ENCODE measurements at places on chromosomes 11 and 22.

GRCh38 chr11:64654439-64654838, 63.4 kb downstream of the SLC22A12 start:
- DNase-seq, result no peak

DNA sequence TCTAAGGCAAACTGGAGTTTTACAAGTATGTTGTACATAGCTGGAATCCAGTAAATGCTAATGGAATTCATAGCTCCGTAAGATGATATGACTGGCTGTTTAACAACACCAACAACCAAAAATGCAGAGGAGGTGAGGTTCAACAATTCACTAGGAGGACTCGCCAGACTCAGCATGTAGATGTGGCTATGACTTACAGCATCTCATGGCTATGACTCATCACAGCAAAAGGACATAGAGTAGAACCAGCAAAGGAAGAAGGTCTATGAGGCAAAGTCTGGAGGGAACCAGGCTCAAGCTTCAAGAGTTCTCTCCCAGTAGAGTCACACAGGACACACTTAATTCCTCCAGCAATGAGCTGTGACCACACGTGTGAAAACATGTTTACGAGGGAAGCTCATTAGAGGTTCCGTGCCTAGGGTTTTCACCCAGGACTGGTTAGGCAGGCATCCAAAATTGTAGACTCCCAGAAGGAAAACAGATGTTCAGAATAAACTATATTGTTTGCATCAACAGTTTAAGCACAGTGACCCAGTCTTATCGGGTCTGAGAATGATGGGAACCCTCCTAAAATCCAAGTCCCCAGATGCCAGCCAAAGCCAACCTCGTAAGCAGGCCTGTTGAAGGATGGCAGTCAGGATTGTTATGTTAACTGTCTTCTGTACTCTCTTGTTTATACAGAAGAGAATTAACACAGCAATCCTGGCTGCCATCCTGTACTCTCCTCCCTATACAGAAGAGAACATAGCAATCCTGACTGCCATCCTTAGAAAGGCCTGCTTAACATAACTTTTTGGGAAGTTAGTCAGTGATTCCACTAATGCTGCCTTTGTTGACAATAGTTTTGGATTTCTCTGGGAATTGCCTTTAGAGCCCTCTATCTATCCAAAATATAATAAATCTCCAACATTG, 116.6 kb downstream of the LARGE1 start:
- no peak for DNase-seq

- DNase-seq, result no peak
Measured at GRCh38 chr11:33515347-33515746, 185.3 kb downstream of the C11orf91 start.

DNA sequence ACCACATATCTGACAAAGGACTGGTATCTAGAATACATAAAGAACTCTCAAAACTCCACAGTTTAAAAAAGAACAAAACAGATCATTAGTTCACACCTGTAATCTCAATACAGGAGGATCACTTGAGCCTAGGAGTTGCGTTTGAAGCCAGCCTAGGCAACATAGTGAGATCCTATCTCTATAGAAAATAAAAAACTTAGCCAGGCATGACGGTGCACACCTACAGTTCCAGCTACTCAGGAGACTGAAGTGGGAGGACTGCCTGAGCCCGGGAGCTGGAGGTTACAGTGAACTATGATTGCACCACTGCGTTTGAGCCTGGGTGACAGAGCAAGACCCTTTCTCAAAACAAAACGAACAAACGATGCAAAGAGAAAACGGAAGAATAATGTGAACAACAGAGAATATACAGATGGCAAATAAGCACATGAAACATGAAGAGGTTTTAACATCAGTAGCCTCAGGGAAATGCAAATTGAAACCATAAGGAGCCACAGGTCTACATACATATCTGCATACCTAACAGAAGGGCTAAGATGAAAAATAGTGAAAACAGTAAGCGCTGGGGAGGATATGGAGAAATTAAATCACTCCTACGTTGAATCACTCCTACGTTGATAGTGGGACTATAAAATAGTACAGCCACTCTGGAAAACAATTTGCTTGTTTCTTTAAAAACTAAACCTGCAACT, 70.7 kb downstream of the DGCR2 start:
- no peak for DNase-seq

DNA sequence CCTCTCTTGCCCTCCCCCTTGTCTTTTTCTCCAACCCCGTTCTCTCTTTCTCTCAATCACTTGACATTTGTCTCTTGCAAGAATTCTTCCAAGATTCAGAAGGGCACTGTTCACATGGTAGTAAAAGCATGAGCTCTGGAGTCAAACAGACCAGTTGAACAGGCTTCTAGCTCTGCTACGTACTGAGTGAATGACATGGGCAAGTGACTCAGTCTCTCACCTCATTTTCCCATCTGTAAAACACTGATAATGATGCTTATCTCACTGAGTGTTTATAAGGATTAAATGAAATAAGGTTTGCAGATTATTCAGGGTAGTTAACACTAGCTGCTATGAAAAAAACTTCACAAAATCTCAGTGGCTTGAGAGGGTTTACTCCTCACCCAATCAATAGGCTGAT, 5.9 kb upstream of the IL10RA start:
- DNase-seq, result no peak

GRCh38 chr11:112128483-112129121, 35.3 kb downstream of the IL18 start:
- no peak for DNase-seq

- DNase-seq, result no peak
Measured at GRCh38 chr11:61685617-61685967, 5.4 kb downstream of the DAGLA start.

DNA sequence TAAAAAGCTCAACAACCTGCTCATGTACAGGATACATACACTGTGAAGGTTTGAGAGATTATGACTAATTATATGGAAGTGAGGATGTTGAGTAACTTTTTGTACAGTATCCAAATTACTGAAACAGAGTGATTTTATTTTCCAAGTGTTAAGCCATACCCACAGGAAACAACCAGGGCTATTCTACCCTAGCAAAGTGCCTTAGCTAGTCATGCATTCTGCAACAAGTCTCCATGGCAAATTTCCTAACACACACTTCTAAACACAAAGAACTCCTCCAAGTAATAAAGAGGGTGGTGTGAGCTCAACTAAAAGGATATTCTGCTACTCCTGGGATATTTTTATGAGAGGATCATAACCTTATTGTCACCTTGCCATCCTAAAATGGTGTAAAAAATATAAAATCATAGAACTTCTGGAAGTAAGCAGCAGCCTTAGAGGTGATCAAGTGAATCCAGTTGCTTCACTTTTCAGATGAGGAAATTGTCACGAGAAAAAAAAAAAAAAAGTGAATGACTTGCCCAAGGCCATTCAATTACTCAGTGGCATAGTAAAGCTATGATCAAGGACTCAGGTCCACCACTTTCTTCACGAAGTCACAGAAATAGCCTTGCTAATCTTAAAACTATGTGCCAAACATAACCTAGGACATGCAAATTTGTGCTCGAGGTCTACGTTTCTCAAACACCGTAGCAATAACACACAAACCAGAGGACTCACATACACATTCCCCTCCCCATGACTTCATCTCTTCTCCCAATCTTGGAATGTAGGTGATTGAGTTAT, 4.2 kb downstream of the LGR4 start:
- no peak for DNase-seq

Measured in CD4-positive, CD25-positive, alpha-beta regulatory T cell (primary cell).